DMS53 (cell line): ENCODE measurements at places on chromosomes 2 and 18.

DNA sequence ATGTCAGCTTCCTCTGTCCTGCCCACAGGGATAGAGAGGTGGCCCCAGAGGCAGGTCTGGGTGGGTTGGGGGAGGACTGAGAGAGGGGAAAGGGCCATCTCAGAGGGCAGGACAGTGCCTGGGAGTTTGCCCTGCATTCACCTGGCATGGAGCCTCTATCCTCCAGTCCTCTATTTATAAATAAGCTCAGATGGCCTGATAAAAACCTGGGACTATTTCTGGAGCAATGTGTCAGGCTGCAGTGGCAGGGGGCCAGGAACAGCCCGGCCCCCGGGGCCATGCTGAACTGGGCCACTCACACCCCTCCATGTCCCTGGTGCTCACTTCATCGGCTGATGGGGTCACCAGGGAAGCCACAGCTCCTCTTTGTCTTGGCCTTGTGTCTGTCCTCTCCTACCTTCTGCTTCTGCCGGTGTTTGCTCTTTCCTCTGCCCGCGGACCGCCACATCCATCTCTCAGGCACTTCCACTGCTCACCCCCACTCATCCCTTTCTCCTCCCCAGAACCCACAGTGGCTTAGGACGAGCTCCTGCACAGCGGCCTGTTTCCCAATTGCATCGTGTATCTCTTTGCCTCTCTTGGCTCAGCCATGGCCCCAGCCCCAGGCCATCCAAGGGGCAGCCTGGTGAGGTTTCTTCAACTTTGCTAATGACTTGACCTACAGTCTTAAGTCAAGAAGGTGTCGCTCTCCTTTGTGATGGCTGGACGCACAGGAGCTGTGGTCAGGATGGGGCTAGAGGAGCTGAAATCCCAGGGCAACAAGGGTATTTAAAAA lies 38.8 kb downstream of the SCTR start:
- DNase-seq, result no peak

- DNase-seq, result peak; percentile 67
These were observed 808 bp downstream of the ATP5MC3 start for GRCh38 chr2:175180701-175181103.

DNA sequence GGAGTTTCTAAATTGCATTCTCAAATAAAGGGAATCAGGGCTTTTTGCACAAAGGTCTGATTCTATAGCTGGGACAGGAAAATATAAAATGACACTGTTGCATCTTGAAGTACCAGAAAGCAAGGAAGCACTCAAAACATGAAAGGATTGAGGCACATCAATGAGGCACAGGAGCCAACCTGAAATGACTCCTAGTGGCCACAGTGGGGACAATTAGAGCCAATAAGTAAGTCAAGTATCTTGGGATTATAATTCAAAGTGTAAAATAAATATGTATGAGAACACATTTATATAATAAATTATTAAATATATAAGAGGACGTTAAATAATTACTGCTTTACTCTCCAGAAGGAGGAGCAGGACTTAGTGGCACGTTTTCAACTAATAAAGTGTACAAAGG lies 1259.5 kb upstream of the CDH2 start:
- no peak for DNase-seq

GRCh38 chr18:1075876-1076275 lies 171.2 kb downstream of the ADCYAP1 start:
- no peak for DNase-seq

- DNase-seq, result no peak
These were observed 84.2 kb downstream of the IRS1 start for GRCh38 chr2:226715347-226715990.

- DNase-seq, result no peak
These were observed 186.1 kb downstream of the HDAC4 start for GRCh38 chr2:239214725-239215124.

DNA sequence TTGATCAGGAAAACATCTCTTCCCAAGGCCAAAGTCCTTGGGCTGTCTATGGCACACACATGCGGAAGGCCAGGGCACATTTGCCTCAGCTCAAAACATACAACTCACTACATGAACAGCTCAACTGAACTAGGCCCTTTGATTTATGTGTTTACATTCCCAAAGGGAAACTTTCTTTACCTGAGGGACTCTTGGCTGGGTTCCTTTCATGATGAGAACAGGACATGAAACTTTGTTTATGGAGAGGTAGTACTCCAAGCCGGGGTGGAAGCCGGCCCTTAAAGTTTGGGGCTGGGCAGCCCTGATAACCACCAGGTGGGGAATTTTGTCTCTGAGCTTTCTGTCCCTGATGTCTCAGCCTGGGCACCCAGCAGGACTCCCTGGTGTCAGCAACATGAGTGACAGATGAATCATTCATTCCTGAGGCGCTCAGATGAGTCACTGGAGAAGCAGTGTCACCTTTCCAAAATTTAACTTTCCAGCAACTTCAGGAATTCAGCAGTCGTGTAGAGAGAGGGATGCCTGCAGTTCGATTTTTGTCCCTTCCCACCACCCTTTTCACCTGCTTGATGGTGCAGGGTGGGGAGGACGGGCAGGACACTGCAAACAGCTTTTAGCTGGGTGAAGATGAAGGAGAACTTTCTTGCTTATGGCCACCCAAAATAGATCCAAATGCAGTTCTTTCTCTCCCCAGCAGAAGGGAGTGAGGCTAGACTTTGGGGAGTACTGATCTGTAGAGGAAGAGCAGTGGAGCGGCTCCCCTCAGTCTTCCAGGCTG lies 331.6 kb downstream of the DYSF start:
- no peak for DNase-seq

- DNase-seq, result peak; percentile 26
These were observed 18.9 kb upstream of the KLHL23 start for GRCh38 chr2:169714699-169715098.

GRCh38 chr2:213923543-213923942 lies 487.3 kb upstream of the VWC2L start:
- peak; percentile 69 for DNase-seq

DNA sequence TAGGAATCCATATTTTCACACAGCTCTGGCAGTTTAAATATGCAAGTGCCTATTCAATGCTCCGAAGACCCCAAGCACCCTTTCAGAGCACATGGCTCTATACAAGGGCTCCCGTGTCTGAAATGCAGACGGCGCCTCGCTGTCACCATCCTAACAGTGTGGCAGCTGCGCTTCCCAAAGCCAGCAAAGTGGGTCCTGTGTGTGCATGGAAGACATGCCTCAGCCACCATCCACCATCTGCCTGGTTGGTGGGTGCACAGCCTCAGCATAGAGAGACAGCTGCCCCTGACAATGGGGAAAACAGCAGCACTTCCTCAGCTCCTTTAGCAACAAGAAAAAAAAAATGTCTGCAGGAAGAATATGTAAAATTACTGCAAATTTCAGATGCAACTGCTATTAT lies 218.1 kb downstream of the SP3 start:
- no peak for DNase-seq

DNA sequence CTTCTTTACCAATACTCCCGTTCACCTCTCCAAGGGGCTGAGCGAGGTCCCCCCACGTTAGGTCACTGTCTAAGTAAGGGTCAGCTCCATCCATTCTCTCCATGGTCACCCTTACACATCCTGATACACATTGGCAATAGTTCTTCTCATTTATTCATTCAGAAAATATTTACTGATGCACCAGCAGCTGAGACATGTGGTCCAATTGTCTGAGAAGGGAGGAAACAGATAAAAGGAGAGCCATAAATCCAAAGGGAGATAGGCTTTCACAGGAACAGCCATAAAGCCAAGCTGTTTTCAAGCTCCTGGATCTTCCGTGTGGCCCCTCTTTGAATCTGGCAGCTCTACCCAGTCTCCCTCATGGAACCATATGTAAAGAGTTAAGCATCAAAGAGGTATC lies 121.2 kb downstream of the TXNL1 start:
- DNase-seq, result no peak

GRCh38 chr2:170969872-170970496 lies 40.9 kb downstream of the GORASP2 start:
- no peak for DNase-seq

DNA sequence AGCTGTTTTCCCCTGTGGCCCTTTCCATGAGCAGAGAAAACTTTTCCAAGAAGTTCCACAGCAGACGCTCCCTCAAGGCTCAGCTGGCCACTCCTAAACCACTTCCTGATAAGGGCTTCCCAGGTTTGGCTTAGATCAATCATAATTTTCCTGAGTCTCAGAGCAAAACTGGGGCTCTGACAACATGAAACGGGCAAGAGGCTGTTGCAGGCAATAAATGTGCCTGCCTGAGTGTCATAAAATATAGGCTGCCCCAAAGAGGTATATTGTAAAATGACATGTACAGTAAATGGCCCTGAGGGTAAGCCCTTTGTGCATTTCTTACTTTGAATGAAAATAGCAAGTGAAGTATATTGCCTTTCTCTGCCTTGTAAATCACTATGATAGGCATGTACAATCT lies 105.6 kb upstream of the UXS1 start:
- no peak for DNase-seq

DNA sequence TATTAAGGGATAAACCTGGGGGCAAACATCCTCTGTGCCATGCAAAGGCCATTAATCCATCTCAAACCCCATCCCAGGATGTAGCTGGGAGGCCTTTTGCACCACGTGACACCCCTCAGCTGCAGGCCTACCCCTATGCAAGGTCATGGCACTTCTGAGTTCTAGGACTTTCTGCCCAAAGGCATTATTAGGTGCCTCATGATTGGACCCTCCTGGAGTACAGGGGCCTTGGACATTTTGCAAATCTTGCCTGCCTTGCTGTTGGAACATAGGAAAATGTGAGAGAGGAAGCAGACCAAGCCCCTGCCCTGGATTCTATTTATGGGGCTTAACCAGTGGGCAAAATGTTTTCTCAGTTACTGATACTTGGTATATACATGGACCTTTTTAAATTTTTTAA lies 44.2 kb upstream of the NFU1 start:
- no peak for DNase-seq

DNA sequence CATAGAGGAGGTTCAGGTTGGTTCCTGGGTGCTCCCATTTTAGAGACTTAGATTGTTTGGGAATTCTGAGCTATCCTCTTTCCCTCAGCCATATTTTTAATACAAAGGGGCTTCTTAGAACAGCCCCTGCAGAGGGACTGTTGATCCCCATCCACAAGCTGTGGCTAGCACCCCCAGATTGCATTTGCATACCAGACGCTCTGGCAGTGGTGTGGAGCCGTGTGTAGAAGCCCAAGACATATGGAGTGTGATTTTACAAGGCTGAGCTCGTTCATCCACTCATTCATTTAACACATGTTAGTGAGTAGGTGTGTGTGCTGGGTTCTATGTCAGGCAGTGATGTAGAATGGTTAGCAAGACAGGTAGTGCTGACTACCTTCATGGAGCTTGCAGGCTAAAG lies 166.7 kb upstream of the BOD1L2 start:
- no peak for DNase-seq

- DNase-seq, result no peak
These were observed 465.0 kb upstream of the TRIB2 start for GRCh38 chr2:12251749-12252148.

DNA sequence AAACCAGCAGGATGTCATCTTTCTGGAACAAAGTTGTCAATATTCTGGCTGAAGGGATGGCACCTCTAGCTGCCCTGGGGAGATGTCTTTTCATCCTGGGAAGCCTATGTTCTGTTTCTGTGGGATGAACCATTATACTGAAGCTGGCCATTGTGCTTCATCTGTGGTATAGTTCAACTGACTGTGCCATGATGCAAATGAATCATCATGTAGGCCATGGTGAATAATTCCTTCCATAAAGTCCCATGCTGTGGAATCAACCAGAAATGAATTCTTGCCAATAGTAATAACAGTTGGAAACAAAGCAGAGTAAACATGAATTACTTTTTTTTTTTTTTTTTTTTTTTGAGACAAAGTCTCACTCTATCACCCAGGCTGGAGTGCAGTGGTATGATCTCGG lies 64.1 kb upstream of the CNGA3 start:
- DNase-seq, result no peak

- peak; percentile 73 for DNase-seq
These were observed 500 bp downstream of the CCNYL1 start for GRCh38 chr2:207711750-207712530.
